Smooth muscle cell of the brain vasculature (primary cell): ENCODE measurements at places on chromosomes 6 and 20.

- DNase-seq: no peak
Observed at GRCh38 chr6:56757588-56757984, 114.9 kb upstream of the DST start.

DNA sequence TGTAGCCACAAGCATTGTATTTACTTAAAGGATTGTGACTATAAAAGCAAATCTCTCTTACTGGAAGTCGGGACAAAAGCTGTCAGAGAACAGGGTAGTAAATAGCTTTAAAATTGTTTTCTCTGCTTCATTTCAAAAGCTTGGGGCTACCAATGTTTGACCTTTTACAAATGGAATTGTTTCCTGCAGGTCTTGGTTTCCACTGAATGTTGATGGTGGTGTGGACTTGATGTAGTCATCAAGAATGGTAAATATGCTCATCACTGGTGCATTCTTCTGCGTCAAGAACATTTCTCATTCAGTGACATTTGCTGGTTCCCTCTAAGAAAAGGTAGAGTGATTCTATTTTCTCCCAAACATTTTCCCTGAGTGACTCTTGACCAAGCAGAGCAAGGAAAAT, 435.4 kb upstream of the KHDRBS2 start:
- DNase-seq: no peak

DNA sequence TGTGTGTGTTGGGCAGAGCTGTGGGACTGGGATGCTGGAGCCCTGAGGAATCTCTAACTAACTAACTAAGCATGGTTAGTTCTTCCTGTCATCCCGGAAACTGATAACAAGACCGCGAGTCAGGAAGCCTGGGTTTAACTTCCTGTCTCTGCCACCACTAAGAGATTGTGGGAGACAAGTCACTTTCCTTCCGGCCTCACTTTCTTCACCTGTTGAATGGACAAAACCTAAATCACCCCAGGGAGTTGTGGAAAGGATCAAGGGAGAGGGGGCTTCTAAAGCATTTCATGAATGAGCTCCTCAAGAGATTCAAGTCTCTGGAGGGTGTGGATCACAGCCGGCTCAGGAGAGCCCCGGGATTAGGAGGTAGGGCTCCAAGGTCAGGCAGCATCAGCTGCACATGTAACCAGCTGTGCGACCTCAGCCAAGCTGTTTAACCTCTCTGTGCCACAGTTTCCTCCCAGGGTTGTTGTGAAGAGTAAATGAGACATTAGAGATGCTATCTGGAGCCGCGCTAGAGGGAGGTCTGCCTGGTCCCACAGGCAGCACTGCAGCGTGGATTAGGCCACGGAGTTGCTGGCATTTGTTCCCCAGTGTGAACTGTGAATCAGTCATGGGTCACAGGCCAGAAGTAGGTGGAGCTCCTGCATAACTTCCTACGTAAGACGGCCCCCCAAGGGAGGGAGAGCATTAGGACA, 105.1 kb downstream of the TOX2 start:
- DNase-seq: no peak

GRCh38 chr6:26175428-26176181, 88.4 kb downstream of the HFE start:
- DNase-seq: no peak

DNA sequence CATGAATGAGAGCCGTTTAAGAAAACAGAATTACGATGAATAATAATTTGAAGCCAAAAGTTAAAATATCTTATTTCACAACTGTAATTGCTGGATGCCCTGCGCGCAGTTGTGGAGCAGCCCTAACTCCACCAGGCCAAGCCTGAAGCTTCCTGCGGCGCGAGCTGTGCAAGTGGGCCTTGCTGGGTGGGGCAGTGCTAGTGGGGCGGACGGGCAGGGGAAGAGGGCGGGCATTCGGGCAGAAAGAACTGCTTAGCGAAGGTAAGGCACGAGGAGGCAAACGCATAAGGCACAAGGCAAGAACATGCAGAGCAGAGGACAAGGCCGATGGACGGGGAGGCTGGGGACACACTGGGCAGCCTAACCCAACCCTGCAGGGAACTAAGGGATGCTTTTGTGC, 2.3 kb downstream of the HLA-DQB2 start:
- DNase-seq: no peak

- DNase-seq: no peak
Observed at GRCh38 chr6:111653979-111654378, 48.3 kb upstream of the TRAF3IP2 start.

DNA sequence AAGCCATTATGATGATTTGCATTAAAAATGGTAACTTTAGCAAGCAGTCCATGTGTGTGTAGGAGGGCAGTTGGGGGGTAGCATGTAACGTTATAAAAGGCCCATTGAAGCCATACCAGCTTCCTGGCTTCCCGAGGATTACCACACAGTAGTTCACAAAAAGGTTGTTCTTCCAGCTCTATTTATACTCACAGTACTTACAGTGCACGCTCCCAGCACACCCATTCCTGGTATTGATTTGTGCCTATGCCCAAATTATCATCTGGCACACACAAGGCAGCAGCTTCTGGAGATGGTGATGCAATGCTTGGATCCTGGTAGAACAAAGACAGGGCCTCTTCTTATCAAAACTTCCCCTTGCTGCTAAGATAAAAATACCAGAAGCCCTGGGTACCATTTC, 436.8 kb downstream of the HAO1 start:
- no peak for DNase-seq

- no peak for DNase-seq
Observed at GRCh38 chr20:57384953-57385761, 6.0 kb upstream of the RBM38 start.

- no peak for DNase-seq
Observed at GRCh38 chr20:47243532-47244305, 112.8 kb downstream of the ZMYND8 start.

DNA sequence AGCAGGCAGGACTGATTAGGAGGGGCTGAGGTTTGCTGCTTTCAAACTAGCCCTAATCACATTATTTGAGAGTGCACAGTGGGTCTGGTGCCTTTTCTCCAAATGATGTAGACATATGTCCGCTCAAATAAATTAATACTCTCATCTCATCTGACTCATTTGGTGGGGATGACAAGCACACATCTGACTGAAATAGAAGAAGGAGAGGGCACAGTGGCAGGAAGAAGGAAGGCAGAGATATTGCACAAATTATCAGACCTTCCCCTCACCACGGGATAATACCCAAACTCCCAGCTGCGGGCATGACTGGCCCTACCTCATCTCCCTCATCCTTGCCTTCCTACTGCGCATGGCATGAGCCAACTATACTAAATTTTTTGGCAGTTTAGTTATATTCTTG, 33.9 kb upstream of the TNFRSF21 start:
- no peak for DNase-seq

GRCh38 chr20:33431797-33432381, 11.7 kb downstream of the SNTA1 start:
- DNase-seq: no peak

GRCh38 chr6:18350271-18350670, 36.9 kb upstream of the RNF144B start:
- DNase-seq: no peak

- DNase-seq: no peak
Observed at GRCh38 chr6:79180052-79180451, 54.4 kb downstream of the HMGN3 start.
